ENCODE measurements at places on chromosomes 13 and 19. TPM values are rescaled to one million over a fixed set of nuclear protein-coding genes. Genes with fewer than 3 reads are reported as not detected.

DNA sequence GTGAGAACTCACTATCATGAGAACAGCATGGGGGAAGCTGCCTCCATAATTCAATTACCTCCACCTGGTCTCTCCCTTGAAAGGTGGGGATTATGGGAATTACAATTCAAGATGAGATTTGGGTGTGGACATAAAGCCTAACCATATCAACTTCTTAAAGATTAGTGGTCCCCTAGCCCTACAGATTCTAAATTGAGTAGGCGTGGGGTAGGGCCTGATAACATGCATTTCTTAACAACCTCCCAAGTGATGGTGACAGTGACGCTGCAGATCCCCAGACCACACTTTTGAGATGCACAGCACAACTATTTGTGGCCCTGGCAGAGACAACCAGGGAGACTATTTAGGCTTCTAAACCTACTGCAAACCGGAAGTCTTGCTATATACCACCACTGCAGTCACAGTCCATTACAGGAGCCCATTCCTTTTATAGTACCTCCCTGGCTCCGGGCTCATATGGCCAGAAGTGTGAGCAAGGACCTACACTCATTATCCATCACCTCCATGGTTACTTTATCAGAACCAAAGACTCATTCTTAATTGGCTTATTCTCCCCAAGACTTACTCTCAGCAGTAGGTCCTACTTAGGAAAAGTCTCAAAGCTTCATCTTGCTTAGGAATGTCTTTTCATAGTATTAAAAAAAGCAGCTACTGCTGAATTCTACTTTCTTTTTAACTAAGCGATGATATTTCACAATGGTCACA, 2.1 kb upstream of the DPY19L3 start:
- no peak for DNase-seq

DNA sequence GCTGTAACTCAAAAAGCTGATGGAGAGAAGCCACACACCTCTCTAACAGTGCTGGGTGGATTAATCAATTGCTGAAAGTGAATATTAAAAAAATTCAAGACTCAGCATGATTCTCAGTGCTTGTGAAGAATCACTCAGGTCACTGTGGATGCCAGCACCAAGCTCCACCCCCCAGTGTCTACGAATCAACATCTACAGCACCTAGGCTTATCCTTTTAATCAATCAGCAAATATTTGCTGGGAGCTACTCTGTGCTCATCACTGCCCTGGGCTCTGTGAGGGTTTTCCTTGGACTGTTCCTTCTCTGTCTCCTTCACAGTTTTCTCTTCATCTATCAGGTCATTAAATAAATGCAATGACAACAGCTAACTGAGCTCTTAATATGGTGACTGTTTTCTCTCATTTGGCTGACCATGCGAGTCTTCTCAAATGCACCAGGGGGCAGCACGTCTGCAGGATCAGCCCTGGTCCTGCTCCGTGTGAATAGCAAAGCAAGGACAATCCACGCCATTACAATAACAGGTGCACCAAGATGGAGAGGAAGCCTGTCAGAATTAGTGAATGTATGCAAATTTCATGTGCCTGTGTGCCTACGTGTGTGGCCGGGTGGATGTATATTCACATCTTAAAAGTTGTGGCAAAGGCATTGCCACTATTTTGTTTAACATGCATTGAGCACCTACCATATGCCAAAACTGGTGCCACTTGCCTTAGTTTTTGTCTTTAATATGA, 14.6 kb upstream of the C13orf42 start:
- peak; percentile 67 for DNase-seq

Gene OR7A5
- not detected for total RNA-seq

Gene RNF225
- 1.1 TPM for total RNA-seq

Gene B3GNT3
- not detected for total RNA-seq
